ENCODE measurements at places on chromosomes 6 and 20. TPM values are rescaled to one million over a fixed set of nuclear protein-coding genes. Genes with fewer than 3 reads are reported as not detected.

Gene SRMS
- not detected for total RNA-seq

GRCh38 chr6:14670806-14671205 is 553.2 kb downstream of the CD83 start:
- no peaks in the 10 kb centered on the region for H3K27me3 ChIP-seq
- DNase-seq, result no peak
- peak overlapping the region; percentile 10 for H3K27ac ChIP-seq
- H3K4me1 ChIP-seq, result peaks cover 15% of the 10 kb centered on the region
- H3K36me3 ChIP-seq, result no peaks in the 10 kb centered on the region

- H3K36me3 ChIP-seq, result no peaks in the 10 kb centered on the region
- no peak for DNase-seq
- no peak overlapping the region for H3K27ac ChIP-seq
- no peaks in the 10 kb centered on the region for H3K27me3 ChIP-seq
- H3K4me1 ChIP-seq, result no peaks in the 10 kb centered on the region
- no peak overlapping the region for H3K4me3 ChIP-seq
Measured at GRCh38 chr6:164163239-164163638, 748.7 kb downstream of the QKI start.

- no peaks in the 10 kb centered on the region for H3K36me3 ChIP-seq
- H3K27ac ChIP-seq, result no peak overlapping the region
- H3K27me3 ChIP-seq, result peaks cover 38% of the 10 kb centered on the region
- no peak for DNase-seq
- no peak overlapping the region for H3K4me3 ChIP-seq
Measured at GRCh38 chr6:6916598-6916997, 191.2 kb upstream of the RREB1 start.
